ENCODE measurements at places on chromosomes 13 and 19.

DNA sequence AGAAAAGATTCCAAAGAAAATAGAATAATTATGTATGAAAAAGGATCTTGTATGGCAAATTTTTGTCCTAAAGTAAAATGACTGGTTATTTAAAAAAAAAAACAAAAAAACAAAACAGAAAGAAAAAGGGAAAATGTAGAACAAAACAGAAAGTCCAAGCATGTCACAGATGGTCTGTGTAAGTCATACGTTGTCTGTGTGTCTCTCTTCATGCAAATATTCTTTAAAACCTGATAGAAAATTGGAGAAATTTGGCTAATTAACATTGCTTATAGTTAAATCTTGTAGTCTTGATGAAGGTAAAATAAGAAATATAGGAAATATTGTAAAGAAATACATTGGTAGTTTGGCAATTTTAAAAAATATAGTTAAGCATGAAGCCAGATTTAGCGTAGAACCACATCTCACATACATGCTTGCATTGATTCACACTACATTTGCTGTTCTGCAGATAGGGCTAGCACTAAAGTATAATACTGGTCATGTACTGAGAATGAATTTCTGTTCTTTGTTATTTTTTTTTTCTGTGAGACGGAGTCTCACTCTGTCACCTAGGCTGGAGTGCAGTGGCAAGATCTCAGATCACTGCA lies 58.4 kb downstream of the SPRYD7 start:
- DNase-seq: no peak

DNA sequence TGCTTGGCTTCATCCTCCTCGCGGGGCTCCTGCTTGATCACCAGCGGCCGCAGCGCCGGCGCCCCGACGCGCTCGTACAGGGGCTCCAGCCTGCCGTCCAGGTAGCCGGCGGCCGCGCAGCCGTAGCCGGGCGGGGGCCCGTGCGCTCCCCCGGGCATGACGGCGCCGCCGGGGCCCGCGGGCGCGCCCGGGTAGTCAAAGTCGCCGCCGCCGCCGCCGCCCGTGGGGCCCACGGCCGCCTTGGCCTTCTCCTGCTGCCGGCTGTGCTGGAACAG lies 497 bp downstream of the CEBPA start:
- no peak for DNase-seq

- DNase-seq: peak; percentile 63
These were observed 105.2 kb downstream of the INSR start for GRCh38 chr19:7188698-7189629.

DNA sequence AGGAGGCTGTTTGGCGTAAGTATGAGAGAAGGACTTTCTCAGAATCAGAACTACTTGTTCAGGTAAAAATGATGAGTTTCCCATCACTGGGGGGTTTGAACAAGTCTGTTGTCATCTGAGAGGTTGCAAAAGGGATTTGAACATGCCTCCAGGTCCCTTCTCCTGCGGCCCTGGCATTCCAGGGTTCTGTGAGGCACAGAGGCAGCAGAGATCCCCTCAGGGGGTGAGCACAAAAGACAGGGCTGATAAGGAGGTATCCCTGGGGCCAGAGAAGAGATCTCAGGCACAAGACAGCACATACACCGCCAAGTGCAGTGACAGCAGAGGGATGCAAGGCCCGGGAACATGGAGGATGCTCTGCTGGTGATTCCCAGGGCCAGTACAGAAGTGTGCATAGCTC lies 275.8 kb upstream of the TSHZ3 start:
- DNase-seq: no peak

- DNase-seq: no peak
These were observed 17.1 kb downstream of the LRRC4B start for GRCh38 chr19:50551034-50551714.

DNA sequence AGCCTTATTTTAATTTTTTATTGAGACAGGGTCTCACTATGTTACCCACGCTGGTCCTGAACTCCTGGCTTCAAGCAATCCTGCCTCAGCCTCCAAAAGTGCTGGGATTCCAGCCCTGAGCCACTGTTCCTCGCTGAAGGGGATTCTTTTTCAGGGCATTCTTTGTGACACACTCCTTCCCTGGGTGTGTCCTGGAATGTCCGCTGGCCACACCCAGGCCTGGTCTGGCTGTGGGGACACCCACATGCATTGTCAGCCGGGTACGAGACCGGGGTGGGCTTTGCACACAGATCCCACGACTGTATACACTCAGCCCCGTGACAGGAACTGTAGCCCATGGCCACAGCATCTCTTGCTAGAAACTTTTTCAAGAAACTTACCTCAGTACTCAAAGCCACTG lies 34.4 kb upstream of the GATAD2A start:
- DNase-seq: no peak

- DNase-seq: no peak
These were observed 87.3 kb upstream of the FARP1 start for GRCh38 chr13:98055623-98056022.

DNA sequence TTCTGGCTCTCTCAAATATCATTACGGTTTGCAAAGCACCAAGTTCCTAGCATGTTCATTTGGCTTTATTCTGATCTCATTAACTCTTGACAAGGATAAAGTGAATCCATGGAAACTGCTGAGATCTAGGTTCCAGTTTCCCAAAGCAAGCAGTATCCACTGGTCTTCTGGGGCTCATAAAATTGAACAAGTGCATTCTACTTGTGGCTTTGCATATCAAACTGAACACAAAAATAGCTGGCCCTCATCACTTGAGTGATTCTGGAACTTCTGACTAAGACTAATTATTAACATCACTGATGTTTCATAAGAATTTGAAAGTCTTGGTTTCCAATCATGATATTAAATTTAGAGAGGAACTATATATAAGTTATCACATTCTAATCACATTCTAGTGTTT lies 6.3 kb upstream of the KCTD12 start:
- no peak for DNase-seq

DNA sequence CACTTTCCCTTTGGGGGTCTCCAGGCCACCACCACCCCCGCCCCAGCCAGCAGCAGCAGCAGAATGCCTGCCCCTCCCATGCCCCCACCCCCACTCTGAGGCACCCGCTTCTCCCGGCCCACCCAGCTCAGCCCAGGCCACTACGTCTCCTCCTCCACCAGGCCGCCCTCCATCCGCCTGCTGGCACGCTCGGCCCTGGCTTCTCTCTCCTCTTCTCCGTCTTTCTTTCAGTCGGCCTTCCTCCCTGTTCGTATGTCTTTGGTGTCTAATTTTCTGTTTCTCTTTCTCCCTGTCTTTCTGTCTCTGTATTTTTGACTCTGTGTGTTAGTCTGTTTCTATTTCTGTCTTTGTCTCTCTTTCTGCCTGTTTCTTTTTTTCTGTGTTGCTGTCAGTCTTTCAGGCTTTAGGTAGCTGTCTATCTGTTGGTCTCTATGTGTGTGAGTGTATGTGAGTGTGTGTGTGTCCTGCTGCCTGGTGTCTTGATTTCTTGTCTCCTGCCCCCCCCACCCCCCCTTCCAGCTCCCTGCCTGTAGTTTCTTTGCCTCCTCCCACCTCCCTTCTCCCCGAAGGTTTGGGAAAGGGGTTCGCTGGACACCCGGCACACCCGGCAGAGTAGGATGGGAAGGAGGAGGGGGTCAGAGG lies at the start of gene LGI4:
Gene LGI4, minus strand, starts transcription at position 459 of the 642 bp plus-strand sequence. Its CDS starts 379 bp downstream, at position 80.
- DNase-seq: no peak

- peak; percentile 33 for DNase-seq
These were observed 249.3 kb downstream of the UQCRFS1 start for GRCh38 chr19:28963486-28964250.

GRCh38 chr19:29404015-29404414 lies 121.8 kb upstream of the VSTM2B start:
- DNase-seq: no peak

GRCh38 chr19:35178701-35179100 lies 24.2 kb downstream of the FXYD5 start:
- peak; percentile 69 for DNase-seq

DNA sequence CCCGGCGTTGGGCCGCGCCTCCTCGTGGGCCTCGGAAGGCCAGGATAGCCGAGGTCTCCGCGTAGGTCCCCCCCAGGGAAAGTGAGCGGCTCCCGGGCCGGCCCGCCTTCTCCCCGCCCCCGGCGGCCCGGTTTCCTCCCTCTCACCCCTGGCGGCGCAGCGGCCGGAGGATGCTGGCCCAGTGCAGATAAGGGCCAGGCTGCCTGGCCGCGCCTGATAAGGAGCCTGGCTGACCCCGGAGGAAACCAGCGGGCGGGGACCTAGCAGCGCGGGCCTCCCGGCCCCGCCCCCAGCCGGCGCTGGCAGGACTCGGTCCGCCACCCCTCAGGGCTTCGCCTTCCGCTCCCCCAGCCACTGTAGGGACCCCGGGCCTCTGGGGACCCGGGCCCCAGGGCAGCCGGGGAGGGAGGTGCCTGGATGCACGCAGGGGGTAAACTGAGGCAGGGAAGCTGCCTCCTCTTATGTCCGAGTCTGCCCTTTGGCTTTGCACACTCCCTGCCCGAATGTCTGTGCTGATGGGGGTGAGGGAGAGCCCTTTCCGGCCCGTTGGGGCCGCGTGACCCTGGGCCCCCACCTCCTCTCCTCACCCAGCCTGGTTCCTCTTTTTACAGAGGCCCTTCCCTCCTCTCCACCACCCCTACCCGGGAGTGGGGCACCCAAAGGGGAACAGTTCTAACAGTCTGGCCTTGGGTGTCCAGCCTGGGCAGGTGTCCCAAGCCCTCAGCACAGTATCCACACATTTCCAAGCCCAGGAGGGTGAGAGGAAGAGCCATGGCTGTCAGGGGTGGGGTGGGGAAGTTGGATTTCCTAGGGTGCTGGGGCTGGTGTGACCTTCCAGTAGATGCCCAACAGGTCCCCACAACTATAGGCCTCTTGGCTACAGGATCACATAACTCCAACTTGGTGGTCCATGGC lies at the start of gene LYL1:
Gene LYL1, minus strand, starts transcription at position 193 of the 915 bp plus-strand sequence. CDS start 1,687 bp downstream, outside the sequence.
- no peak for DNase-seq

GRCh38 chr13:20825477-20825875 lies 51.7 kb upstream of the EEF1AKMT1 start:
- peak; percentile 11 for DNase-seq

DNA sequence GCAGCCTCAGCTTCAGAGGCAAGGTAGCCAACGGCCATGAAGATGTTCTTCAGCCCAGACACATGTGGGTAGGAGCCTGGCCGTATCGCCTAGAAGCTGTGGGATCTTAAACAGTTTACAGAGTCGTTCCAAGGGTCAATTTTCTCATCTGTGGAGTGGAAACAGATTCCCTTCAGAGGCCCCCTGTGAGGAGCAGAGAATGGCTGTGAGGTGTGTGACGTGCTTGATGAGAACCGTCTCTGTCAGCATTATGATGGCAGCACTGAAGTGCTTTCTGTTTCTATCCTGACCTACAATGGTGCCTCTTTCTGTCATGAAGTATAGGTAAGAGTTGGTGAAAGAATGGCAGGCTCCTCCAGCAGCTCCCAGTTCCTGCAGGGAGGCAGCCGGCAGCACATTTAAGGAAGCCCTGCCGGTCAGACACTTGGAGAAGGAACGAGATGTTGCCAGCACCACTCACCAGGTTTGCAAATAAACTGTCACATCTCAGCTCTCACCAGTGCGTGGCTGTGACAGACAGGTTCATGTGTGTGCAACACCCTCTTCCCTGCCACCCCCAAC lies 277.3 kb downstream of the FOXO1 start:
- DNase-seq: no peak

Data from AG10803 (cell line).